ENCODE measurements at places on chromosomes 3 and 15.

- DNase-seq: no peak
Observed at GRCh38 chr3:155065537-155065936, 14.6 kb upstream of the MME start.

DNA sequence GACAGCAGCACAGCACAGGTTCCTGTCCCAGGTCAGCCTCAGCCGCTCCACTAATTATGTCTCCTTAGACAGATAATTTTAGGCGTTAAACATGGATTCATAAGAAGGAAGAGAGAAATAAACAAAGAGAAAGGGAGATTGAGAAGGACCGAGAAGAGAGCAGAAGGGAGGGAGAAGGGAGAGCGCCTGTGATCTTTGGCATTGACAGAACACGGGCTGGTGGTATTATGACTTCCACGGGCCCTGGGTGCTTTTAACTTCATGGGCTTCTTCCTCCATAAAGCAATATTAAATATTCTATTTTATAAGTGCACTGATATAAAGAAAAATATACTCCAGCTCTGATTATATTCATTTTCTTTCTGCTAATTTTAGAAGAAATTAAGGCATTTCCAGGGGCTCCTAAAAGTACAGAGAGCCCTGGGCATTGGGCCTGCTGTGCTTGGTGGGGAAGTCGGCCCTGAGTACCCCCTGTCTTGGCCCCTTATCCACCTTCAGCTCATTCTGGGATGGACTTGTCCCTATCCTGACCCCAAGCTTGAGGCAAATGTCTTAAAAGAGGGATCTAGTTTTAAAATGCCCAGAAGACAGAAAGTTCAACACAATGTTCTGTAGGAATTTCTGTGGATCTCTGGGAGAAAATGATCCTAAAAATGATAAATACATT lies 135.3 kb downstream of the MEX3B start:
- no peak for DNase-seq

DNA sequence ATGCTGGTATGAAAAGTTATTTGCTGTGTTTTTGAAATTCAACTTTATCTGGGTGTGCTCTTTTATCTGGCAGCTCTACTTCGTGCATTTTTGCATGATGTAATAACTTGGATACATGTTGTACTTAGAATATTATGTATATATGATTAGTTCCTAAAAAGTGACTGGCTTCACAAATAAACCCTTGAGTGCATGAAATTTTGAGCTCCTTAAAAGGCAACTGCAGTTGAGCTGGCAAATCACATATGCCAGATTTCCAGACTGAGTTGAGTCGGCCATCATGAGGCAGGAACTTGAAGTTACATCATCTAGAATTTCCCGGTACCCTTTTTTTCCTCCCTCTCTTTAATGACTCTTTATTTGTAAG lies 162.5 kb downstream of the FNDC3B start:
- DNase-seq: no peak

- DNase-seq: no peak
Observed at GRCh38 chr15:75943713-75944215, 40.1 kb downstream of the FBXO22 start.

GRCh38 chr3:169387751-169388696 lies 275.5 kb downstream of the MECOM start:
- no peak for DNase-seq

DNA sequence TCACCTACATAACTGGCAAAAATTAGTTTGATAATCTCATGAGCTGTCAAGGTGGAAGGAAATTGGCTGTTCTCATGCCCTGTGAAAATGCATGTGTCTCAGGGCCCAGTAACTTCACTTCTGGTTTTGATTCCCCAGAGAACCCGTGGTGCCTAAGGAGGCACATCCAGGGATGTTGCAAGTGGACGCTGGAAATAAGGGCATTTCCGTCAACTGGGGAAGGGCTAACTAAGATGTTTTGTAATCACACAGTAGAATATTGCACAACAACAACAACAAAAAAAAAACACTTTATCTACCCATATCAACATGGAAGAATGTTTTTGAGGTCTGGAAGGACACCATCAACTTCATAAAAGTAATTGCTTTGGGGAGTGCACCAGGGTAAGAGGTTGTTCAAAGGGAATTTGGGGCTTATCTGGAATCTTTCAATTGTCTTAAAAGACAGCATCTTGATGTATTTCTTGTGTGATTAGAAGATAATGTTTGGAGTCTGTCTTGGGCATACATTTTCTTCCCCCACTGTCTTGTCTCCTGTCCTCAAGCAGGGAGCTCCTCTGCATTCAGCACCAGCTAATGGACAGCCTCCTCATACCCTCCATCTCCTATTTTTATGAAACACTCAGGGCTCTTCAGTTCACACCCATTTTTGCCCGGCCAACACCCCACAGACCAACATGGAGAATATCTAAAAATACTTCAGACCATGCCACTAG lies 37.2 kb upstream of the PRR20G start:
- DNase-seq: no peak

DNA sequence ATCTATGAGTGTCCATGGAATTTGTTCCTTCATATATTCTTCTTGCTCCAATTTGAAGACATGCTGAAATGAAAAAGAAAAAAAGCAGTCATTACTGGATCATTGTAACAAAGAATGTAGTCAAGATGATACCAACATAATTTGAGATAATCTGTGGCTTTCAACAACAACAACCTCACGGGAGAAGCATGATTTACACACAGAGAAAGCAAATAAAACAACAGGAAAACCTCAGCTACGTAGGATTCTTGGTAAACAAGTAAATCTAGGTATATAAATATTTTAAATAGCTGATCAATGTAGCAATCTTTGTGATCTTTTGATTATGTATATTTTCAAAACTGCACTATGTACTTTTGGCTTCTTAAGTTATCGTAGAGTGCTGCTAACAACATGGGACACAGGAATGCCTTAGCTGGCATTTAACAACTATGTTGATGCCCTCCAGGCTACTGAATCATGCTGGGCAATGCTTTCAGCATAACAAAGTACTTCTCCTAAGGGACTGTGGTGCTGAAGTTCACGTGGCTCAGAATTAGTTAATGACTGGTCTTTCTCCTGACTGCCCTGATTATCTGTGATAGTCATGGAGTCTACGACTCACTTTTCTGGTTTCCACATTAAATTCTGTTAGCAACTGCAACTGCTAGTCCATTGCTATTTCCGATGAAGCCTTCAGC lies 96.5 kb upstream of the MYO5C start:
- DNase-seq: no peak

DNA sequence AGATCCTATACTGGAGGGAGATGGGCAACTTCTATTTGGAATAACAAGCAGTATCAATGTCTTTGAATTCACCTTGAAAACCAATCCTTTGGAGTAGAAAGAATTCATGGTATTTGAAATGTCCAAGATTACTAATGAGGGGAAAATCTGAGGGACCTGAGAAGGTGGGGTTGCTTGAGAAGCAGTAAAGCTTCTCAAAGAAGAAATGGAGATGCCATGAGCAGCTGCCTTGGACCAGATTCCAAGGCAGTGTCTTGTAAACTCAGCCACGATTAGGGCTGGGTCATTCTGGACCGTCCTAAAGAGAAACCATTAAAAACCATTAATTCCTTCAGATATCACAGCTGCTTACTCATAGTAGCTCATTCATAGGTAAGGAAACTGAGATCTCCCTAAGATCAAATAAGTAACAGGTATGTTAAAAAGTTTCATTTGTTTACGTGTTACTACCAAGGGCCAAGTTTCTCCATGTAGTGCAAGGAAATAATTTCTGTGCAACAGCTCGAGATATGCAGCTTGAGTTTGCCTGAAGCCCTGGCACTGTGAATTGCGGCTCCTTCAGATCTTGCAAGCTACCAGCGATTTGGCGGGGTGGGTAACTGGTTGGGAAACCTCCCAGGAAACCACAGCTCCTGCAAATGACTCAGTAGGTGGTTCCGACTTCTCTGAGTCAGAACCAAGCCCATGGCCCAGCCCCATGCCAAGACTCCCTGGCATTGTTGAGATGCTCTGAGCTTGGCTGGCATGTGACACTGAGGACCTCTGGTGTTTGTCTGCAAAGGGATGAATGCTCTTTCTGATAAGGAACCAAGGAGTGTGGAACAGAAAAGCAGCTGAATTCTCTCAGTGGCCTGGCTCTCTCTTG lies 296.8 kb downstream of the RORA start:
- no peak for DNase-seq

- no peak for DNase-seq
Observed at GRCh38 chr3:12601072-12601471, 44.2 kb downstream of the MKRN2 start.

GRCh38 chr15:49169880-49170597 lies at the start of gene GALK2:
GALK2 (plus strand) TSS chr15:49170247; CDS start chr15:49170323, 76 bp downstream.
- peak; percentile 75 for DNase-seq

DNA sequence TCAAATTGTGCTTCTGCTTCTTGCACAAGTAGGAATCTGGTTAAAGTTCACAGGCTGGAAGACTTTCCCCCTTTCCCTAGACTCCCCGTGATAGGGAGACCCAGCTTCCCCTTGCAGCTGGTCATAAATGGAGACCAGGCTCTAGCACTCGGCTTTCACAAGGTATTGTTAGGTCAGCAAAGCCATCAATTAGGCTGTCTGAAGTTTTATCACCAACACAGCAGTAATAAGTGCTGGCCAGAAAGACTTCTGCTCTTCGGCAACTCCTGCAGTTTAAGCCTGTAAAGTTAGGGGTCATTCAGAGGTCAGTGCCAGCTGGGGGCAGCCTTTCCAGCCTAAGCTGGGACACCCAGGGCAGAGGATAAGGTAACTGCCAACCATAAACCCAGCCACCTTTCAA lies 203.4 kb downstream of the MEIS2 start:
- no peak for DNase-seq

DNA sequence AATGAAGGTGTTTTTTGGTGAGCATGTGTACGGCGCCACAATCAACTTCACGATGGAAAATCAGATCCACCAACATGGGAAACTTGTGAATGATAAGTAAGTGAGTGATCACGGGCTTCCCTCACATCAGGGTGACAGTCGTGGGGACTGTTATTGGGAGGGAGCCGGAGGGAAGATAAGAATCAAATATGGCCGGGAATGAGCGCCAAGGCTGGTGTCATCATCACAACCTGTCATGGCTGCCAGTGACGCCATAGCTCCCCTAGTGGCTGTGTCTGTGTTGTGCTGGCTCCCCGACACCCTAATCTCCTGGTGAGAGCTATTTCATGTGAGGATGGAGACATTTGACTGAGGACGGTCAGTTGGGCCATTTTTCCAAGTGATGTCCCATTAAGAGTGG lies 168.5 kb downstream of the SV2B start:
- no peak for DNase-seq

- no peak for DNase-seq
Observed at GRCh38 chr15:31265871-31266711, 60.5 kb upstream of the KLF13 start.

DNA sequence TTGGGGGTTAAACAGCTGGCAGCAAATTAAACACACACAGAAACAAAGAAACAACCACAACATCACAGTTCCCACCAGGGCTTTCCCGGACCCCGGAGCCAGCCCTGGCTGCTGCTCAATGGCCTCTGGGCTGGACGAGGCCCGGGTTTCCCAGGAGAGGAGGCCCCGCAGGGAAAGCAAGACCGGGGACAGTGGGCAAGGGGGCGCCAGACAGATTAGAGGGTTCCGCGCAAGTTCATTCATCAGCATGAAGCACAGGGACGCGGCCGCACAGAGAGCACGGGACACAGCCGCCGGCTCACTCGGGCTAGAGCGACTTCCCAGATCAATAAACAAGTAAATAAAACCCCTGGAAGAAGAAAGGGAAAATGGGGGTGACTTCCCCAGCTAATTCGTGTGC lies 66.4 kb upstream of the RPL32 start:
- DNase-seq: no peak

DNA sequence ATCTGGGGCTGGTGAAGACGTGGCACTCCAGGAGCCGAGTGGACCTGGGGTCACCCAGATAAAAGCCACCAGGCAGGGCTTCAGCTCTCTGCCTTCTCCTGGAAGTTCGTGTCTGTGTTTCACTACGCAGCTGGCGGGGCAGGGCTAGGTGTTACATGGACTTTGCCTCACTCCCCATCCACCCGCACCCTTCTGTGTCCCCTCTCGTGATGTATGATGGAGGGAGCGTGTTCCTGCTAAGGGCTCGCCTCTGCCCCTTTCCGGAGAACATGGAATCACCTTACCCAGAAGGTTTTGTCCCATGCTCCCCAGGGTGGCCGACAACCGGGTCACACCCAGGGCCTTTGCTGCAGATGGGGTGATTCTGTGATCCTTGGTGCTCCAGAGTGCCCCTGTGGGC lies 96.2 kb downstream of the GABRG3 start:
- no peak for DNase-seq

GRCh38 chr15:85142312-85142711 lies 160.7 kb downstream of the PDE8A start:
- no peak for DNase-seq

DNA sequence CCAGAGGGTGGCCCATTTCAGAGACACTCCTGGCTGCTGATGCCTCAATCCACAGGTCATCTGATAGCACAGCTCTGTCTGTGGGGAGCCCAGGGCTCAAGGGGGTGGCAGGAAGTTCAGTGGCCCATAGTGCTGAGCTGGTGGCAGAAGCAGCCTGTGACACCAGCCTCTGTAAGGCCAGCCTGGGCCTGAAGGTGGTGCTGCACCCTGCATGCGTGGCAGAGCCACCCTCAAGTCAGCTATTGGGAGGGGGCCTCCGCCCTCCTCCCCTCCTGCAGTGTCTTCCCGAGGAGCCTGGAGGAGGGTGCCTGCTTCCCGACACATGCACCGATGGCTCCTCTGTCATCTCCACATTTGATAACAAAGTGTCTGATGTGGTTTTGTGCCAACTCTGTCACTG lies 3.0 kb downstream of the PLA1A start:
- DNase-seq: no peak

- DNase-seq: no peak
Observed at GRCh38 chr3:13703071-13703470, 154.1 kb downstream of the FBLN2 start.

DNA sequence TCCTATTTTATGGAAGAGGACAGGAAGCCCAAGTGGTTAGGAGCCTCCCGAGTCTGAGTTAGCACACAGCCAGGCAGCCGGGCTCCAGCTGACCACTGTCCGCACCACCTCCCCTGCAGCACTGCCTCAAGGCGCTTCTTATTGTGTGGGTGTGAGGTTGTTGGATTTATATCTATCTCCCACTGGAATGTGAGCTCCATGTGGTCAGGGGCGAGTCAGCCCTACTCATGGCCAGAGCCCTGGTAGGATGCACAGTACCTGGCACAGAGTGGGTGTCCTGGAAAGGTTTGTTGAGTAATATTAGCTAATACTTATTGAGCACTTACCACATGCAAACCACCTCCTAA lies 9.7 kb upstream of the FBLN2 start:
- DNase-seq: no peak

DNA sequence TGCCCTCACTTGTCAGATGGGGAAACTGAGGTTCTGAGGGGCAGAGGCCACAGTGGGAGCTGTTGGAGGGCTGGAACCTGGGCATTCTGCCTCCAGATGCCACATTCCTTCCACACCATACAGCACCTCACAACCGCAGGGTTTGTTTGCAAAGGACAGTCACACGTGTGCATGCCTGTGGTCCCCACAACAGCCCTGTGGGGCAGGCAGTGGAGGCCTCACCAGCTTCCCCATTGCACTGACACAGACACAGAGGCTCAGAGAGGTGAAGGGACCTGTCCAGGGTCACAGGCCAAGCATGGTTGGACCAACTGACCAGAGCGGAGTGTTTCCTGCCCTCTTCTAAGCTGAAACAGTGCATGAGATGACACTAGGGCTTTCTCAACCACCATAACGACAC lies 75.2 kb upstream of the SEC13 start:
- no peak for DNase-seq
